ENCODE measurements at places on chromosomes 2 and 18.

GRCh38 chr18:54873884-54874255 is 45.6 kb downstream of the RAB27B start:
- no peak for DNase-seq

GRCh38 chr18:62033207-62033606 is 140.4 kb upstream of the RNF152 start:
- no peak for DNase-seq

GRCh38 chr2:177262092-177262491 is 2.4 kb downstream of the NFE2L2 start:
- no peak for DNase-seq

DNA sequence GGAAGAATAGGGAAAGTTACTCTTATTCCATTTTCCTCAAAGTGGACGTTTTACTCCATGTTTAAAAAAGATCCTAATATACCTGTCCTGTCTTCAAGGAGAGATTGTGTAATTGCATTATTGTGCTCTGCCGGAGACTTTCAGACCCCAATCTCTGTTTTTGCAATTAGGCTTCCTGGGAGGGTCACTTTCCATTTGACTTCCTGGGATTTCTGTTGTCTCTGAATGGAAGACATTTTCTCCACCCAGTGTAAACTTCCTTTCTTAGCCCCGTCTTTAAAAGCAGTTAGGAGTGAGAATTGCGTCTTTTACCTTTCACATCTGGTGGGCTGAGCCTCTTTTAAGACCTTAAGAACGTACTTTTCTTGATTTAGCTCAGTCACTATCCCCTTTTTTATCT is 63.0 kb downstream of the ZNF532 start:
- DNase-seq, result no peak

DNA sequence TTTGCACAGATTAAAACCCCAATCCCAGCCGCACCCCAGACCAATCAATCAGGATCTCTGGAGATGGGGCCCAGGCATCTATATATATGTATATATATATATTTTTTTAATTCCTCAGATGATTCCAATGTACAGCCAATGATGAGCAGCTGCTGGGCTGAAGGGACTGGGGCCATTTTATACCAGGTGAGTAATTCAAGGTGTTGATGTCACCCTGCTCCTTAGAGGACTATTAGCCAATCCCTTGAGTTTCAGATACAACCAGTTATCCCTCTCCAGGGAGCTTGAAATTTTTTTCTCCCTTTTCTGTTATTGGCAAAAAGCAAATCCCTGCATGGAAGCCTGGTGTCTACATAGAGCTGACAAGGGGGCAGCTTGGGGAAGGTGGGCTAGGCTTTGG is 59.8 kb downstream of the MCFD2 start:
- DNase-seq, result no peak

DNA sequence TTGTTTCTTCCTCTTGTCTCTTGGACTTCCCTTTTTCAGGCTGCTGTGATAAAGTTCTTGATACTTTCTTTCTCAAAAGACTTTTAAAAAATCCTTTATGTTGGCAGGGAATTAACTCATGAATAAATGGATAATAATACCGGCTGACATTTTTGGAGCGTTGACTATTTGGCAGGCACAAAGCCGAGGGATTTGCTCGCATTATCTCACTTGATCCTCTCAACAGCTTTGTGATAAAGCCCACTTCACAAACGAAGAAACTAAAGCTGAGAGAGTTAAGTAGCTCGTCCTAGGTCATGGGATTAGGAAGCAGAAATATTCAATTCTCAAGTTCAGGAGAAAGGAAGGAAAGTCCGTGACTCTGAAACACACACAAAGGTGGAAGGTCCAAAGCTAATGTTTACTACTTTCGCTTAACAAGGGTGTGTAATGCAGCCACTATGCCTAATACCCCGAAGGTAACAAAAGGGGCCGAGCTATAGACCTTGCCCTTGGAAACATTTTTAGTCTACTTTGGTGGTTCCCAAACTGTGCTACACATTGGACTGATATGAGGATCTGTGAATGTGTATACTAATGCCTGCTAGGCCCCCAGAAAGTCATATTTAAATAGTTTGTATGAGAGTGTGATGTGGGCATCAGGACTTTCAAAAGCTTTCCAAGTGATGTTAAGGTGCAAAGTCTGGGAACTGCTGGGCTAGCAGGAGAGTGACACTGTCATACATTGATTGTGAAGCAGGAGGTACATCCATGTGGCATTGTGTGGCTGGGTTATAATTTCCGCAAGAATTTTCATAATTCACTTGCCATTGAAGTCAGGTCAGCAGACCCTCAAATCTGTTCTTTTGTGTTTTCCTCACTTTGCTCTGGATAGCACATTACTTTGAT is 508.4 kb downstream of the PLCL1 start:
- no peak for DNase-seq

DNA sequence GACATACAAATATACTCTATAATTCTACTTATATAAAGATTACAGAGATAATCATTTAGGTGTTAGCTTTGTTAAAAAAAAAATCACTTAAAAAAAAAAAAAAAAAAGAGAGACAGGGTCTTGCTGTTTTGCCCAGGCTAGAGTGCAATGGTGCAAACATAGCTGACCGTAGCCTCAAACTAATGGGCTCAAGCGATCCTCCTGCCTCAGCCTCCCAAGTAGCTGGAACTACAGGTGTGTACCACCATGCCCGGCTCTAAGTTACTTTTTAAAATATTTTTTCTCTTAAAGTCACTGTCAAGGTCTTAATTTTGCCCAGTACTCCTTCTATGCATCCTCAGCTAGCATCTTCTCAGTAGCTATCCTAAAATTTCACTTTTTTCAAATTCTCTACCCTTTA is 77.2 kb upstream of the SLC25A52 start:
- no peak for DNase-seq

DNA sequence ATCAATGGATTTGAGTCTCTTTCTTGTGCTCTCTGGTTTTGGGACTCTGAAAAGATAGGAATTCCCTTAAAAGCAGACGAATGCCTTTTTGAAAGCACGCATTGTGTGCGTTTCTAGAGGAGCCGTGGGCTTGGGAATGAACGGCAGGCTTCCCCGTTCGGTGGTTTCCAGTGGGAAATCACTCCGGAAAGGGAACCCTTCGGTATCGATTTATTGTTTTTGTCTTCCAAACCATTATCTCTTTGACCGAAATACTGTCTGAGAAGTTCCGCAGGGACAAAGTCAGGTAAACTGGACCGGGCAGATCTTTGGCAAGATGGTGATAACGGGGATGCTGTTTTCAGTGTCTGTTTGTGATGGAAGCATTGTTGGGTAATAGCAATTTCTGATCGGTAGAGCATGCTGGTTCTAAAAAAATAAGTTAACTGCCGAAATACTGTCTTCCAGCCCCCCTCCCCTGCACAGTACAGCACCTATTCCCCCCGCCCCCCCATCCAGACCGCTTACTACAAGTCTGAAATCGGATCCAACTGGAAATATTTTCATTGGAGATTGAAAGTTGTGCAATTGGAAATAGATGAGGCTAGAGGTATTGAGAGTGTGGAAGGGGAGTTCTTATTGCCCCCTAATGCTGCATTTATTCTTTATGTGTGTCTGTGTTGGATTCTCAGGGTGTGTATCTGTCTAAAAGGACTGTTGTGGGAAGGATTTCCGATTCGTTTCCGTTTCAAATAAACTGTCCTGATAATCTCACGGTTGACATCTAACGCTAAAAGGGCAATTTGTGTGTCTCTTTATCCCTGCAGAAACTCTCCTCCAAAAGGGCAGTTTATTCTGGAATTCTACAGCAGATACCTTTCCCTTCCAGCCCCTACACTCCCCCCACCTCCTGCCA is 635 bp downstream of the SETBP1 start:
- no peak for DNase-seq

DNA sequence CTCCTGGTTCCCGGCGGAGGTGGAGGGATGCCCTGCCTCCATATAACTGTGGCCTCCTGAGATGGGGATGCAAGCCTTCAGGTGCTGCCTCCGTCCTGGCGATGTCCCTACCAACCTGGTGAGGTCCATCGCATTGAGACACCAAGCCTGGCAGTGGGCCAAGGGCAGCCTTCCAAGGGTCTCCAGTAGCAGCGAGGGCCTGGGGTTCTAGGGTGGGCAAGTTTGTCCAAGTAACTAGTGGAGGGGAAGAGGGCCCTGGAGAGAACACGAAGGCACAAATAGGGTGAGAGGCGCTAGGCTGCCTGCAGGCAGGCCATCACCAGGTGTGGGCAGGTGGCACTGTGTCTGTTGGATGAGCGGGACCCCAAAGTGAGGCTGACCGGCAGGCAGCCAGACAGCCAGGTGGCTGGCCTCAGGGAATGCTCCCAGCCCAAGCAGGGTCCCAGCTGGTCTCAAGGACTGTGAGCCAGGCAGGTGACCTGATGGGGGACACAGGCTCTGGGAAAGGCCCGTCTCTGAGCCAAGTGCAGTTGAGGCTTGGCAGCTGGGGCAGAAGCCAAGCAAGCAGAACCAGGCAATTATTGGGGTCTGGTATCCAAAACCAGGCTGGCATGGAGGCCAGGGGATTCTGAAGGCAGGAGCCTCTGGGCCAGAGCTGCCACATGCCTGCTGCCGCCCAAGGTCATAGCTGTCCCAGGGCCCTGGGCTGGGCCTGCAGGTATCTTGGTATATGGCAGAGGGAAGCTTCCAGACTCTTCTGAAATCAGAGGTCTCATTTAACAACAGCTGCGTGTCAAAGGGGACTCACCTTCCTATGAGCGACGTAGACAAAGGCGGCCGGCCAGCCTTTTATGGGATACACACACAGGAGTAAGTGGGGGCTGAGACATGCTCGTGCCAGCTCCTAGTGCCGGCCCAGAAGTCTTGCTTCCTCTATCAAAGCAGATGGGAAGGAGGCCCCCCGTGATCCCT is 23.4 kb downstream of the RAMP1 start:
- DNase-seq, result no peak

GRCh38 chr2:128729051-128729450 is 410.4 kb upstream of the HS6ST1 start:
- DNase-seq, result no peak

- no peak for DNase-seq
These were observed 779.4 kb upstream of the FSHR start for GRCh38 chr2:49933711-49934110.

GRCh38 chr2:181022652-181023051 is 42.2 kb downstream of the UBE2E3 start:
- DNase-seq, result no peak

- peak; percentile 51 for DNase-seq
These were observed 132.2 kb downstream of the TDRD15 start for GRCh38 chr2:21256006-21256405.

- DNase-seq, result no peak
These were observed 583.6 kb upstream of the PIK3C3 start for GRCh38 chr18:41371156-41372045.

DNA sequence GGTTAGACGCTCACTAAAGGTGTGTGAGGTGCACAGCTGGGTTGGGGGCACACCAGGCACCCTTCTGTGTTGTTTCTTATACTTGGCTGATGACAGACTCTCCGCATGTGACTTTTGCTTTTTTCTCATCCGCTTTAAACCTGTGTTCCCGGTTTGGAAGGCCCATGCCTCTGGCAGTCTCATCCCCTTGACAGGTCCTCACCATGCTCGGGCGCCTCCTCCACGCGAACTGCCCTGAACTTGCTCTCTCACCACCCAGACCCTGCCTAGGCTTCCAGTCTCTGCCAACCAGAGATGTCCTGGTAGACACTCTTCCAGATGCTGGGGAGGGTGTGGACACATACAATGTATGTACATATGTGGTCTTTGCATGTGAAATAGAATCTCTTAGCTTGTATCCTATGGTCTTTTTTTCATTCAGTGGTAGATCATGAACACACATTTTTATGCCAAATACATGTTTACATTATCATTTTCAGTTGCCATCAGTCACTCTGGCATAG is 79.8 kb downstream of the LIMS1 start:
- DNase-seq, result no peak

DNA sequence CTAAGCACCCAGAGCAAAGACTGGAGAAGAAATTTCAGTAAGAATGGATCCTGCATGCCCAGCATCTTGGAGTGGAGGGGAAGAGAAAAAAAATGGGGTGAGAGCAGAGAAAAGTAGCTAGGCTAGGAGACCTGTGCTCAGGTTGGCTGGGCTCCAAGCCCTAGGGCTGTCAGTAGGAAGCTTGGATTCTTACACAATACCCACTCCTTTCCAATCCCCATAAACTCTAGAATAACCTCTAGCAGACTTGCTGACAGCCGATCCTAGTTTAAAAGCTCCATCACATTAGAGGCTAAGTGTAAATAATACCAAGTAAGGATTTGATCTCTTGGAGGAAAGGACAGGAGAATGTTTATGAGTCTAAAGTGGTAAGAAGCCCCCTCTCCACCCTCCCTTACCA is 46.2 kb upstream of the NABP1 start:
- peak; percentile 41 for DNase-seq

All from left cardiac atrium (tissue), 4 donors.